Kidney capillary endothelial cell (primary cell): ENCODE measurements at places on chromosomes 16 and 17.

- DNase-seq, result no peak
Observed at GRCh38 chr17:21772321-21772720, 80.0 kb downstream of the KCNJ18 start.

- no peak for DNase-seq
Observed at GRCh38 chr16:56758432-56758831, 28.5 kb downstream of the NUP93 start.

- DNase-seq, result no peak
Observed at GRCh38 chr16:1908983-1909382, 9.2 kb downstream of the HS3ST6 start.

- no peak for DNase-seq
Observed at GRCh38 chr17:13016881-13017654, 759 bp downstream of the ELAC2 start.

DNA sequence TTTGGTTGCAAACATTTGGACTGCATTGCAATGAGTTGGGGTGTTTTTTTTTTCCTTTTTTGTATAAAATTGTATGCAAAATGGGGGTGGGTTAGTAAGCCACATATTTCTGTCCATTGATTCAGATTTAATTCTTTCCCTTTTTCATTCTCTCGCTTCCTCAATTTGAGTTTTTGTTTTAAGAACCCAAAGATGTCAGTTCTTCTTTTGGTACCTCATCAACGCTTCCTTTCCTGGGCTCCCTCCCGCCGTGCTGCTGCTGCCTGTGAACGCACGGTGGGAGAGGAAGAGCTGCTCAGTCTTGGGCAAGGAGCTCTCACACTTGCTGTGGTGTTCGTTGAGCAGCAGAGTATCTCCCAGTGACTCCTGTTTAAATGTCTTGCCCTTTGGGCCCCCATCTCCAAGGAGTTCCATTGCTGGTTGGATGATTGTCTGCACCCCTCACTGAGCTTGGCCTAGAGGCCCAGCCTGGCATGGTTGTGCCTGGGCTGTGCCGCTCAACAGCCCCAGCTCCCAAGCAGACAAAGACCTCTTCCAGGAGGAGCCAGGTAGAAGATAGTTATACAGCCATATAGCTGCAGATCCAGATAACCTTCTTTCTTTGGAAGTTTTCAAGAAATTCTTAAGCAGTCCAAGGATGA is 13.6 kb downstream of the UBFD1 start:
- no peak for DNase-seq

- no peak for DNase-seq
Observed at GRCh38 chr16:2535625-2536013, 2.2 kb upstream of the PDPK1 start.

GRCh38 chr16:1458977-1459341 is 14.6 kb upstream of the CCDC154 start:
- DNase-seq, result no peak

GRCh38 chr16:78004517-78004916 is 17.8 kb upstream of the CLEC3A start:
- DNase-seq, result no peak

- no peak for DNase-seq
Observed at GRCh38 chr16:67441271-67441753, 10.4 kb downstream of the HSD11B2 start.

DNA sequence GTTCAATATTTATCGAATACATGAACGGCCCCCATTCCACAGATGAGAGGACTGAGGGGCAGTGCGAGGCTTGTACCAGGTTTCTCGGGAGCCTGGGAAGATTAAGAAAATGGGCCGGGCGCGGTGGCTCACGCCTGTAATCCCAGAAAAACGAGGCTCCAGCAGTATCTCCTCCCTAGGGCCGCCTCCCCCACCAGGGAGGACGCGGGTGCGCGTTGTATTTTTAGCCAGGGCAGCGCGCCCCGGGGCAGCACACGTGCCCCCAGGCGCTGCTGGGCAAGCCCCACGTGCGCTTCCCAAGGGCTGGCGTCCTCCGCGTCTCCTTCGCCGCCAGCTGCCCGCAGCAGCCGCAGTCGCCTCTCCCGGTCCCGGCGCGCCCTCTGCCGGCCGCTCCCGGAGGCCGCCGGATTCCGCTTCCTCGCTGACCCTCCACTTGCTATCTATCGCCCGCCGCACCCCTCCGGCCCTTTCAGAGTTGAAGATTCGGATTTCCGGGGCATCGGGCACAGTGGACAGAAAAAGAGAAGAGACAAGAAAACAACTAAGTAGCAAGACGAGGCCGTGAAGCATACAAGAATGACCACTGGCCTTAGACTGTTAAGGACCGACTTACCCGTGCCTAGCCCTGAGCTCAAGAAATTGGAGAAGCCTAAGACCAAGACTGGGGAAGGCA is 1.9 kb upstream of the YBX2 start:
- DNase-seq, result peak; percentile 80

DNA sequence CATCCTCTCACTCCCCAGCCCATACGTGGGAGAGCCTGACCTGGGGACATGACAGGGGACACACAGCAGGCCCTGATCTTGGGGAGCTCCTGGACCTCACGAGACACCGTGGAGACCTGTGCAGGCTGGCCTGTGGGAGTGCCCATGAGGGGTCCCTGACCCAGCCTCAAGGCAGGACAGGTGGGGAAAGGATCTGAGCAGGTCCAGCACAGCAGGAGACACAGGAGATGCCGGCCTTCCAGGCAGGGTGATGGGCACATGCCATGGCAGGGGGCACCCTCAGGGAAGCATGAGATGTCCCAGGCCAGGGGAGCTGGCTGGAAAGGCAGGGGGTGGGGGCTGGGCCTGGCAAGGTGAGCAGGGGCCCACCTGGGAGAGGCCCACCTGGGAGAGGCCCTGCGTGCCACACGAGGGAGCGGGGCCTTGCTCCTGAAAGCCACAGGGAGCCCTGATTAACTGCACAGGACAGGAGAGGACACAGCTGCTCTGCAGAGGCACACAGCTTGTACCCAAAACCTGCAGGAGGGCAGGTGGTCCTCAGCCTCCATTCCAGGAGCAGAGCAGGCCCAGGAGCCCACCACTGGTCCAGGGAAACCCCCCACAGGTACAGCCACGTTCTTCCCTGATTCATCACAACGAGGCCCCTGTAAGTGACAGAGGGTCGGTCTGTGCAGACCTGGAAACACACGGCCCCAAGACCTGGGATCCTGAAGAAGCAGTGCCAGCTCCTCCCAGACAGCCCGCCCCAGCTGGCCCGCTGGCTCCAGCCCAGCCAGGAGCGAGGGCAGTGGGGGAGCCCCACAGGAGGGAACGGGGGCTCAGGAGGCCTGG is 26.6 kb upstream of the KRT17 start:
- no peak for DNase-seq

GRCh38 chr17:12022310-12022709 is 1.6 kb downstream of the MAP2K4 start:
- DNase-seq, result no peak

GRCh38 chr17:73550556-73550955 is 93.7 kb downstream of the SDK2 start:
- DNase-seq, result no peak

DNA sequence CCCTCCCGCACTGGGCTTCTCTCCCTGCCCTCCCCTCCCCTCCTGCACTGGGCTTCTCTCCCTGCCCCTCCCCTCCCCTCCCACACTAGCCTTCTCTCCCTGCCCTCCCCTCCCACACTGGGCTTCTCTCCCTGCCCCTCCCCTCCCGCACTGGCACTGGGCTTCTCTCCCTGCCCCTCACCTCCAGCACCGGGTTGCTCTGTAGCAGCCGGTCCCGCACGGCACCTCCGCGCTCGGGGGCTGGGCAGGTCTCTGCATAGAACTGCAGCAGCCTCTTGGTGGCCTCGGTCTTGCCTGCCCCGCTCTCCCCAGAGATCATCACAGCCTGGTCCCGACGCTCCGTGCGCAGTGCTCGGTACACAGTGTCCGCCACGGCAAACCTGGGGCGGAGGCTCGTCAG is 9.8 kb downstream of the MYO1C start:
- no peak for DNase-seq

GRCh38 chr17:69067274-69068047 is 6.7 kb upstream of the ABCA9 start:
- no peak for DNase-seq
